ENCODE measurements at places on chromosomes 5 and 9.

GRCh38 chr9:93129691-93130500 lies 4.2 kb downstream of the NINJ1 start:
- DNase-seq: no peak

- DNase-seq: no peak
Measured at GRCh38 chr5:141825791-141826560, 52.2 kb downstream of the PCDH1 start.

DNA sequence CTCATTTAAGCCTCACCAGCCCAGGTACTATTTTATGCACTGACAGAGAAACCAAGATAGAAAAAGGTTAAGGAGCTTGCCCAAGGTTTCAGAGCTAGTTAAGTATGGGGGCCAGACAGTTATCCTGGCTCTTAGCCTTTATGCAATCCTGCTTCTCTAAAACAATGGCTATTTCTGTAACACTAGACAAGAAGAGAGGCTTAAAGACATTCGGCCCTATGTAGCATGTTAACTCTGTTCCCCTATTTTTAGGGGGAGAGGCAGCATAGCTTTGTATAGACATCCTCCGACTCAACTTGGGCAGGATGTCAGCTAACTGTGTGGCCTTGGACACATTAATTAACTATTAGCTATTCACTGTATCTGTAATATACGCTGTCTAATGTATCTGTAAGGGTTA lies 54.6 kb downstream of the LHFPL2 start:
- DNase-seq: no peak

- no peak for DNase-seq
Measured at GRCh38 chr5:4142842-4143241, 547.2 kb downstream of the IRX1 start.

- no peak for DNase-seq
Measured at GRCh38 chr5:81556809-81557208, 162.9 kb upstream of the ACOT12 start.

All from NCI-H1092 (cell line).